CD4-positive, alpha-beta T cell (primary cell): ENCODE measurements at places on chromosomes 6 and 20.

GRCh38 chr6:84763003-84763885 is 1.2 kb downstream of the TBX18 start:
- DNase-seq: no peak

- DNase-seq: no peak
Observed at GRCh38 chr6:11852061-11852651, 73.6 kb upstream of the ADTRP start.

DNA sequence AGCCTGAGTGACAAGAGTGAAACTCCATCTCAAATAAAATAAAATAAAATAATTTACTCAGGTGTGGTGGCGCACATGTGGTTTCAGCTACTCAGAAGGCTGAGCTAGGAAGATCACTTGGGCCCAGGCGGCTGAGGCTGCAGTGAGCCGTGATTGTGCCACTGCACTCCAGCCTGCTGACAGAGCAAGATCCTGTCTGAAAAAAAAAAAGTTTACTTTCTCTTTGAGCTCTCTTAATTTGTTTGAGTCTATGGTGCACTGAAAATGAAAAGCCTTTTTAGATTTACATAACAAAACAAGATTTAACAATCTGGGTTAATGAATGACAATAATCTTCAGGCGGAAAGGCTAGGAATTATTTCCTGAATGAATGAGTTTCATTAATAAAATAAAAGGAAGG is 23.3 kb upstream of the NHSL1 start:
- DNase-seq: no peak

GRCh38 chr6:143098054-143098671 is 37.5 kb downstream of the AIG1 start:
- DNase-seq: peak; percentile 43

GRCh38 chr20:23145281-23145700 is 59.2 kb upstream of the CD93 start:
- DNase-seq: no peak

DNA sequence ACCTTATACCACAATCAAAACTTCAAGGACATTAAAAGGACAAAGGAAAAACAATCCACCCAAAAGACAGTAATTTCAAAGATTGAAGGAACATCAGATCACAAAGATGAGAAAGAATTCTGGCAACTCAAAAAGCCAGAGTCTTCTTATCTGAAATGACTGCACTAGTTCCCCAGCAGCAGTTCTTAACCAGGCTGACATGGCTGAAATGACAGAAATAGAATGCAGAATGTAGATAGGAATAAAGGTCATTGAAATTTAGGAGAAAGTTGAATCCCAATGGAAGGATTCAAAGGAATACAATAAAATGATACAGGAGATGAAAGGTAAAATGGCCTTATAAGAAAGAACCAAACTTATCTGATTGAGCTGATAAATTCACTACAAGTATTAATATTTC is 231.4 kb downstream of the CD109 start:
- no peak for DNase-seq

DNA sequence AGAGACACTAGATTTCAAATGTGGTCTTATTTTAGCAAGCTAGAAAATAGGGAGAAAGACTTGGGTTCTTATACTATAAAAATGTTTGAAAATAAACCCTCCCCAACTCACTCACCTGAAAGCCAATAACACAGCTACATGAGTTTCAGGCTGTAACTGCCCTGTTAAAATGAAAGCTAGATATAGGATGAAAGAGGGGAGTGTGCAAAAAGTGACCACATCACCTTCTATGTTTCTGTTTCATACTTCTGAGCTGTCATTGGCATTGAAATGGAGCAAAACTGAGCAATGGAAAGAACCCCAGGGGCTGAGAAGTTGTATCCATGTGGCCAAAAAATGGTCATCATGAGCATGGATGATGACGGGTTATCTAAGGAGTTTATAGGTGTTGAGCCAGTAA is 148.1 kb upstream of the TENT5A start:
- DNase-seq: no peak

DNA sequence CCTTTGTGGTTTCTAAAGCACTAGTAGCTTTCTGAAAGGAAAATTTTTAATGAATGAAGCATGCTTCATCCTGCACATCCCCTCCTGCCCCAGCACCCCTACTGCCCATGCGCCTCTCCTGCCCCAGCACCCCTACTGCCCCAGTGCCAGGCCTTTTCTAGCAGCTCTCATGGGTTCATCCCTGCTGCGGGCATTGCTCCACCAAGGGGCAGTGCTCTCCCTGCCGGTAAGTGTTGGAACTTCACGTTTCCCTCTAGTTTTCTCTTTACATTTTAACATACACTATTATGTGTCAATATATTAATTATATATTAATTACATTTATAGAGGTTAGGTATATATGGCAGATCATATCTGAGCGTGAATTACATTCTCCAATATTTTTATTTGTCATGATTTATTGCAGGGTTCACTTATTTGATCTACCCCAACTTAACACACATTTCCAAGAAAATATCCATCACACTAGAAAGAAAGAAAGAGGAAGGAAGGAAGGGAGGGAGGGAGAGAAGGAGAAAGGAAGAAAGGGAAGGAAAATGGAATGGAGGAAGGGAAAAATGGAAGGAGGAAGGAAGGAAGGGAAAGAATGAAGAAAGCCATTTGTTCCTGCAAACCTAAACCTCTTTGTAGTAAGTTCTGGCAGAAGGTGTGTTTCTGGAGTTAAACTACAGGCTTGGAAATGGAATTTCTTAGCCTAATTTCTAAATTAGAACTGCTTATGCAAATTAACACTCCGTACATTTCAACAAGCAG is 46.8 kb downstream of the CEP43 start:
- DNase-seq: no peak

DNA sequence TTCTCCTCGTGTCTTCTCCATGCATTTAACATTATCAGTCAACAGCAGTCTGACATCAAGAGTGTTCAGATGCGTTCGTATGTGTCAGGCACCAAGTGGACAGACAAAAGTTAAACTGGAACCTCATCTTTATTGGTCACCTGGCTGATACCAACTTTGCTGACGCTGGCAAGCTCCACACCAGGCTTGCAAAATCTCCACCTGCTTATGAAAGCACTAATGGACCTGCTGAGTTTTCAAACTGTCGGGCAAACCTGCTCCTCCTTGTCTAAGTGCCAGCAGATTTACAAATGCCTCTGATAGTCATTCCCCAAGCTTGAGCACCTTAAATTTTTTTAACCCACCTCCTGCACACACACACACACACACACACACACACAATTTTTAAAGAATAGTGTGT is 27.9 kb upstream of the DSP start:
- DNase-seq: no peak

DNA sequence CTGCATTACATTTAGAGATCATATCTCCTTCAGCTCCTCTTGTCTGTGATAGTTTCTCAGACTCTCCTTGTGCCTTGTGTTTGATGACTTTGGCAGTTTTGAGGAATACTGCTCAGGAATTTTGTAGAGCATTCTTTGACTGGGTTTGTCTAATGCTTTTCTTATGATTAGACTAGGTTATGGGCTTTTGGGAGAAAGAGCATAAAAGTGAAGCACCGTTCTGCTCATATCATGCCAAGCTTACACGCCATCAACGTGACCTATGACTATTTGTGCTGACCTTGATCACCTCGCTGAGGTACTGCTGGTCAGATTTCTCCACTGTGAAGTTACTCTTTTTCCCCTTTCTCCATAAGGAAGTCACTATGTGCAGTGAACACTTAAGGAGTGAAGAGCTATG is 256.0 kb downstream of the LY86 start:
- no peak for DNase-seq

DNA sequence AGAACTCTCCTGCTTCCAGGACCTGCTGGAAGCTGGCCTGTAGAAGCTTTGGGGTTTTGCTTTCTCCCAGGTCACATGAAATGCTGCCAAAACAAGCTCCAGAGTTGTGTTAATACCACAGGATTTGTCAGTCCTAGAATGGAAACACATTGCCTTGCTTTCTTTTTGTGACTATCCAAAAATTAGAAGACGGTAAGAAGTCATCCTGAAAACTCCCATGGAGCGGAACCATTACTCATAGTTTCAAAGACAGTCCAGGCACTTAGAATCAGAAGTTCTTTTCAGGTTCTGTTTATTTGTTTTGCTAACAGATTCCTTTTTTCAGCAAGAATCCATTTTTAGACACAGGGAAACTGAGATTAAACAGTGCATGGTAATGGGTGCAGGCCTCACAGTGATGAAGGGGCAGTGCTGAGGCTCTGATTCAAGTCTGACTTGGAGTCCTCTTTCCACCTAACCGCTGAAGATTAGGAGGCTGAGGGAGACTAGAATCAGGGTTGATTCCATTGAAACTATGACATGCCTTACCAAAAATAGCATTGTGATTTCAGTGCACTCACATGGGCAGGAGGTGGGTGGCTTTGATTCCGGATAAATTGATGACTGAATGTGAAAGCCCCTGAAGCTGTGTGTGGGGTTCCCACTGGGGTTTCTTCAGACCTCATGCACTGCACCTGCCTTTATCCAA is 72.2 kb upstream of the NAA20 start:
- DNase-seq: no peak

GRCh38 chr6:25279748-25280343 is 672 bp downstream of the CARMIL1 start:
- DNase-seq: no peak

GRCh38 chr6:146267946-146268345 is 239.1 kb downstream of the GRM1 start:
- no peak for DNase-seq

- DNase-seq: no peak
Observed at GRCh38 chr6:96727144-96727543, 110.1 kb downstream of the GPR63 start.

DNA sequence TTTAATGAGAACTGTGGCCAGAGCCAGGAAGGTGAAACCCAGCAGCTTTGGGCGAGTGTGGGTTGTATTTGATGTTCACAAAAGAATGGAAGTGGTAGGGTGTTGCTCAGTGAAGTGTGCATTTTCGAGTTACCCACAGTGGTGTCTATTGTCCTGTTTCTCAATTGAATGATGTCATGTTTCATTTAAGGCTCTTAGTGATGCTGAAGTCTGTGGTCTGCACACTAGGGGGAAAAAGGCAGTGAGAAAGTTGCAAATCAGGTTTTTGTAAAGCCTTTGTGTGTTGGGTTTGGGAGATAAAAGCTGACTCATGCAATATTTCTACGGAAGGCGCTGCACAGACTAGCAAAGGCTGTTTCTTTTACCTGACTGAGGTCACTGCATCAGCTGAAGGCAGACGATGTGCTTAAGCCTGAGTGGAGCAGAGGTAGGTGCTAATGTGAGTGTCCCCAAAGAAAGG is 121.1 kb downstream of the PLEKHG1 start:
- DNase-seq: no peak

DNA sequence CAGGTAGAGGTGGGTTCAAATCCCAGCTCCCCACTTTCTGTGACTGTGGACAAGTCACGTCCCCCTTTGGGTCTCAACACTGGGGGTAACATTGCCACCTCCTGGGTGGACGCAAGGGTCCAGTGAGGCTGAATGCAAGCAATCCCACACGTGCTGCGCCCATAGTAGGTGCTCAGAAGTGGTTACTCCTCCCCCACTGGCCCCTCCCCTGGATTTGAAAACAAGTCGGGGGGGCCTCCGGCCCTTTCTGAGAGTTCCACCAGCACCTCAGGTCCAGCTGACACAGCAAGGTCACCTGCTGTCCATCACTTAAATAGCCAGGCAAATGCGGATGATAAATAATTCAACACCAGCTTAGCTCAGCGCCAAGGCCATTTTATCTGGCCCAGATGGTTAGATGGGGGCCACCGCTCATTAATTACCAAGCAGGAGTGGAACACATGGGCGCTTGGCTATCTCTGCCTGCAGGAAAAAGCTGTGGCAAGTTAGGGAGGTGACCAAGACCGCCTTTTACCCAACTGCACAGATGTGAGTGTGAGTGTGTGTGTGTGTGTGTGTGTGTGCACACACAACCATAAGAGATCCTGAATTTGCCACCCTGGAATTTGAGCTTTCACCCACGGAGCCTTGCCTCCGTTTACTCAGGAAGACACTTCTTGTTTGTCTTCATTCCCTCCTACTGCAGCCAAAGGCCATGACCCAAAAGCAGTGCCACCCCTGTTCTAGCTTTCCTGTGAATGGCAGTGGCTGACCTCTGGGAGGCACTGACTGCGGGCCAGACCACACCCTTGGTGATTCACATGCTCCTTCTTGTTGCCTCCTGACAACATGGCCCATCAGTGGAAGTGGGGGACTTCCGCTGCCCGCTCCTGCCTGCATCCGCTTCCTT is 34.7 kb upstream of the KCNB1 start:
- DNase-seq: no peak

- no peak for DNase-seq
Observed at GRCh38 chr20:51511861-51512619, 30.5 kb downstream of the NFATC2 start.

GRCh38 chr20:32010101-32010500 is at the start of gene CCM2L:
Gene CCM2L (plus strand): TSS chr20:32010438. CDS start chr20:32010455, 17 bp downstream.
- no peak for DNase-seq

DNA sequence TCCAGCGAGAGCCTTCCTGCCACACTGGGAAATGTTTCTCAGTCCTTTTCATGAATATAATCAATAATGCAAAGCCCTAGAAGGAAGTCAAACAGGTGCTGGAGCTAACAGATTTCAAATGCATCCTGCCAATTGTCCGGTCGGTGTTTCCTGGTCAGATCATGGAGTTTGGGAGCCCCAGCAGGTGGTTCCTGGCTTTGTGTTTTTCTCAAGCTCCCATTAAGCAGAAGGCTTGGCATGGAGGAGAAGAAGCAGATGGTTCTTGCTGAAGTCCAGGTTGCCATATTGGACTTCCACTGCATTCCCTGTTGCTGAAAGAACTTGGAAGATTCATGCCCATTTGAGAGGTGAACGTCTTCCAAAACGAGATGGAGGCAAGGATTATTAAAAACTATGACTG is 68.6 kb downstream of the GFOD1 start:
- no peak for DNase-seq

DNA sequence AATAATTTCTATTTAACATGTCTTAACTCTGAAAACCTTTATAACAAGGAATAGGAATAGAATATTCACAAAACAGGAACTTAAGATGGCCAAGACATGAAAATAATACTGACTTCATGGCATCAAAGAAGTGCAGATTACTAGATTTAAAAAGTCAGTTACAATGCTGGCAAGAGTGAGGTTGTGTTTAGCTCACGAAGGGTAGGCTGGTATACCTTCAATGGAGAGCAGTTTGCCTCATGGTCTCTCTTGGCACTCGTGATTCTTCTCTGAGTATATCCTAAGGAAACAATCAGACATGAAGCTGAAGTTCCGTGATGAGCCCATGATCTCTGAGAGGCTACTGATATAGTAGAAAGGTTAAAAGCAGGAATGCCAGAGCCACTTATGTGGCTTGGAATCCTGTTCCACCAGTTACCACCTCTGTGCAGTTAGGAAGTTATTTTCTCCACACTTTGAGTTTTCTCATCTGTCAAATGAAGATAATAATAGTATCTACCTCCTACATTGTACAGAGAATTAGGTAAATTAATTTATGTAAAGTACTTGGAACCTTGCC is 7.2 kb downstream of the NCOA7 start:
- DNase-seq: no peak
